Tibial nerve (tissue), 4 donors: ENCODE measurements at places on chromosomes 1 and 21. TPM values are rescaled to one million over a fixed set of nuclear protein-coding genes. Genes with fewer than 3 reads are reported as not detected.

GRCh38 chr1:86965012-86965826 is 50.8 kb downstream of the HS2ST1 start:
- no peaks in the 10 kb centered on the region for H3K27me3 ChIP-seq
- H3K4me3 ChIP-seq, result no peak overlapping the region
- no peaks in the 10 kb centered on the region for H3K36me3 ChIP-seq
- DNase-seq, result no peak
- peaks cover 6% of the 10 kb centered on the region for H3K4me1 ChIP-seq
- no peak overlapping the region for H3K27ac ChIP-seq

- H3K4me1 ChIP-seq, result peaks cover 79% of the 10 kb centered on the region
- DNase-seq, result no peak
- H3K27ac ChIP-seq, result no peak overlapping the region
Measured at GRCh38 chr1:94798462-94798861, 21.7 kb upstream of the SLC44A3 start.

GRCh38 chr1:76138217-76138616 is 63.7 kb downstream of the ST6GALNAC3 start:
- H3K4me3 ChIP-seq, result no peak overlapping the region
- peaks cover 5% of the 10 kb centered on the region for H3K4me1 ChIP-seq
- no peak overlapping the region for H3K27ac ChIP-seq
- H3K27me3 ChIP-seq, result no peaks in the 10 kb centered on the region
- no peak for DNase-seq

The RYR2 gene
- 0.60 TPM for total RNA-seq

GRCh38 chr1:53652441-53653199 is 86.3 kb downstream of the GLIS1 start:
- H3K36me3 ChIP-seq, result no peaks in the 10 kb centered on the region
- DNase-seq, result no peak
- H3K4me1 ChIP-seq, result no peaks in the 10 kb centered on the region
- no peaks in the 10 kb centered on the region for H3K27me3 ChIP-seq
- no peak overlapping the region for H3K27ac ChIP-seq

DNA sequence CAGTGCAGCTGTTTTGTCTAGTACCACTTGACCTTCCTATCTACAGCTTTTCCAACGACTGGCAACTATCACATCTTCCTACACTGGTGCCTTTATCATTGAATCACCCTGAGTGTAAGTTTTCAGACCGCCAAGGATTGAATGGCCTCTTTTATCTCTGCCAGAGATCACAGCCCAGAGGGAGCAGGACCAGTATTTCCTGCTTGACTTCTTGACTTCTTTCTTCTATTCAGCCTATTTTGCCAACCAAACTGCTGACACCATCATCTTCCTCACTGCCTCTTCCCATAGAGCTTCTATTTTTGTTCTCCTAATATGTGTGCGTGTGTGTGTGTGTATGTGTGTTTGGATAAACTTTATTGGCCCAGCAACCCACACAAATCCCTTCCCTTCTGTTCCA is 53.8 kb downstream of the SERBP1 start:
- no peaks in the 10 kb centered on the region for H3K27me3 ChIP-seq
- H3K27ac ChIP-seq, result no peak overlapping the region
- no peak for DNase-seq
- no peaks in the 10 kb centered on the region for H3K4me1 ChIP-seq

GRCh38 chr1:37915476-37916093 is 31.3 kb downstream of the INPP5B start:
- DNase-seq, result no peak
- H3K4me3 ChIP-seq, result no peak overlapping the region
- peaks cover 5% of the 10 kb centered on the region for H3K4me1 ChIP-seq
- no peaks in the 10 kb centered on the region for H3K27me3 ChIP-seq

The LAMB3 gene
- 22.8 TPM for total RNA-seq

GRCh38 chr1:215704089-215704860 is 137.2 kb downstream of the KCTD3 start:
- no peak overlapping the region for H3K27ac ChIP-seq
- no peaks in the 10 kb centered on the region for H3K27me3 ChIP-seq
- H3K36me3 ChIP-seq, result no peaks in the 10 kb centered on the region

GRCh38 chr1:44417351-44418021 is 12.4 kb downstream of the RNF220 start:
- H3K4me1 ChIP-seq, result no peaks in the 10 kb centered on the region
- H3K4me3 ChIP-seq, result peak overlapping the region; percentile 33
- no peak for DNase-seq
- peaks cover 95% of the 10 kb centered on the region for H3K27me3 ChIP-seq

GRCh38 chr1:30969903-30970302 is 61.3 kb upstream of the SDC3 start:
- no peak overlapping the region for H3K4me3 ChIP-seq
- no peak for DNase-seq
- H3K27me3 ChIP-seq, result no peaks in the 10 kb centered on the region
- peaks cover 14% of the 10 kb centered on the region for H3K36me3 ChIP-seq
- H3K4me1 ChIP-seq, result no peaks in the 10 kb centered on the region

GRCh38 chr1:172554915-172555314 is 22.0 kb downstream of the SUCO start:
- DNase-seq, result no peak
- no peak overlapping the region for H3K4me3 ChIP-seq
- no peaks in the 10 kb centered on the region for H3K4me1 ChIP-seq
- no peaks in the 10 kb centered on the region for H3K27me3 ChIP-seq
- H3K27ac ChIP-seq, result no peak overlapping the region

The TRIM33 gene
- total RNA-seq, result 50.8 TPM

DNA sequence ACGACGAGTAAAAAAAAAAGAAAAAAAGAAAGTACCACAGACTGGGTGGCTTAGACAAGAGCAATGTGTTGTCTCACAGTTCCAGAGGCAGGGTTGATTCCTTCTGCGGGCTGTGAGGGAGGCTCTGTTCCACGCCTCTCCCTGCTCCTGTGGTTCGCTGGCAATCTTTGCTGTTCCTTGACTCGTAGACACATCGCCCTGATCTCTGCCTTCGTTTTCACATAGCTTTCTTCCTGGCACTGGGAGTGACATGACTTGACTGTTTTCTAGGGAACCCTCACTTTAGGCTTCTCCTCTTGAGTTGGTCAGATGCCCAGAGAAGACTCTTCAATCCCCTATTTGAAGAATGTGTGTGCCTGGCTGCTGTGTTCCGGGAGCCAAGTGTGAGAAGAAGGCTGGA is 133.6 kb downstream of the TM2D1 start:
- no peak for DNase-seq
- H3K27me3 ChIP-seq, result no peaks in the 10 kb centered on the region
- no peaks in the 10 kb centered on the region for H3K4me1 ChIP-seq
- no peak overlapping the region for H3K27ac ChIP-seq
- no peaks in the 10 kb centered on the region for H3K36me3 ChIP-seq
- no peak overlapping the region for H3K4me3 ChIP-seq

DNA sequence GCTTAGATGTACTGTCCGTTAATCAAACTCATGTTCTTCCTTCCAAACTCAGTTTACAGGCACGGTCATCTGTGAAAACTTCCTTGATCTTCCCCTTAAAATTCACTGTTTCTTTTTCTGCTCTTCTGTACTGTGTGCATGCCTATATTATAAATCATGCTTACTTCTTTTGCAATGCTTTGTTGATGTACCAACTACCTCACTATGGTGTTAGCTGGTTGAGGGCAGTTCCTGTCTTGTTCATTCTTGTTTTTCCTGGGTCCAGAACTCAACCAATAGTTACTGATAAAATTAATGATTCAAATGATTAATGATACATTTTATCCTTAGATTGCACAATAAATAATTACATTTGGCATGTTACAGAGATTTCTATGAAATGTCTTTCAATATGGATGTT is 163.8 kb downstream of the CHRM3 start:
- no peaks in the 10 kb centered on the region for H3K27me3 ChIP-seq
- no peaks in the 10 kb centered on the region for H3K36me3 ChIP-seq
- no peak overlapping the region for H3K27ac ChIP-seq
- no peak for DNase-seq
- no peak overlapping the region for H3K4me3 ChIP-seq

DNA sequence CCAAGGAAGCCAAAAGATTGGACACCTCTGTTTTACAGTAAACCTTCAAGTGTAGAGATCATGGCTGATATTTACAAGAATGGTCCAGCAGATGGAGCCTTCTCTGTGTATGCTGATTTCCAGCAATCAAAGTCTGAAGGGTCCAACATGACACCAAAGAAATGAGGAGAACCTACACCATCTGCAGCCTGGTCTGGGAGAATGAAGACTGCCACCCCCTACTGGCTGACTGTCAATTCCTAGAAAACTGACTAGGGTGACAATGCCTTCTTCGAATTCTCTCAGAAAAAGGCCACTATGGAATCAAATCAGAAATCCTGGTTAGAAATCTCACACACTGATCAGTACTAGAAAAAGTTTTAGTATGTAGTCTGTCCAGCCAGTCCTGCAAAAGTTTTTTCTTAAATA is 83.3 kb downstream of the CDC42BPA start:
- H3K4me3 ChIP-seq, result no peak overlapping the region
- no peaks in the 10 kb centered on the region for H3K4me1 ChIP-seq
- H3K36me3 ChIP-seq, result no peaks in the 10 kb centered on the region
- H3K27me3 ChIP-seq, result no peaks in the 10 kb centered on the region
- DNase-seq, result peak; percentile 26
- H3K27ac ChIP-seq, result no peak overlapping the region

DNA sequence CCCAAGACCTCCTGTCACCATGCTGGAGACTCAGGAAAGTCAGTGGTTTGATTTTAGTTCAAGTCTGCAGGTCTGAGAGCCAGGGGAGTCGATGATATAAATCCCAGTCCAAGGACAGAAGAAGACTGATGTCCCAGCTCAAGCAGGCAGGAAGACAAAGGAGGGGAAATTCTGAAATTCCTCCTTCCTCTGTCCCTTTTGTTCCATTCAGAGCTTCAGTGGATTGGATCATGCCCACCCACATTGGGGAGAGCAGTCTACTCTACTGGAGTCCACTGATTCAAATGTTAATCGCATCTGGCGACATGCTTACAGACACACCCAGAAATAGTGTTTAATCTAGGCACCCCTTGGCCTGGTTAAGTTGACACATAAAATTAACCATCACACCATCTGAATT is 7.2 kb upstream of the ADAMTS1 start:
- no peaks in the 10 kb centered on the region for H3K36me3 ChIP-seq
- H3K4me1 ChIP-seq, result no peaks in the 10 kb centered on the region
- no peak overlapping the region for H3K27ac ChIP-seq

DNA sequence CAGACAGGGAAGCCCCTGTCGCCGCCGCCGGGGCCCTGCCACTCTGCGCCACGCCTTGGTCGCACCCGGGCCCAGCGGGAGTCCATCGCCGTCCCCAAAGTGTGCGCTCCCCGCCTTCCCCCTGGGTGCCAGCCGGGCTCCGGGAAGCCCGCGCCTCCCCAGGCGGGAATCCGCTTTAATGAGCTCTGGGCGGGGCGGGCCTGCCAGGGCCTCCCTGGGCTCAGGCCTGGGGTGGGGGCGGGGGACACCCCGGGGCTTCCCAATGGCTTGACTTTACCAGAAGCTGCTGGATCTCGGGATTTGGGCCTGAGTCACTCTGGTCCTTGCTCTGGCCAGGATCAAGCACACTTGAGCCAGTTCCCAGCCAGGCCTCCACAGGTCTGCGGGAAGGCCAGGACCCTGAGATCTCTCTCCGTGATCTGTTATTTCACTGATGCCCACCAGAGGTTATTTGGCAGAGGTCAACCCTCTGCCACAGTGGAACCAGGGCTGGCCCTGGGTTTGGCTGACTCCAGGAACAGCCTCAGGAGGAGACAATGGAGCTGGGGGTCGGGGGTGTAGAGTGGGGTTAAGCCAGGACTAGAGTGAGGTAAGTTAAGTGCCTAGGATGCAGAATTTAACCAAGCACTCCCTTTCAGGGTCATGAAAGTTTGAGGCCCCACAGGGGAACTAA is 178.4 kb upstream of the EDN2 start:
- H3K4me1 ChIP-seq, result peaks cover 16% of the 10 kb centered on the region
- peak overlapping the region; percentile 69 for H3K4me3 ChIP-seq
- DNase-seq, result no peak
- H3K27me3 ChIP-seq, result no peaks in the 10 kb centered on the region
- H3K27ac ChIP-seq, result peak overlapping the region; percentile 73

The MRPS21 gene
- total RNA-seq, result 31.4 TPM

DNA sequence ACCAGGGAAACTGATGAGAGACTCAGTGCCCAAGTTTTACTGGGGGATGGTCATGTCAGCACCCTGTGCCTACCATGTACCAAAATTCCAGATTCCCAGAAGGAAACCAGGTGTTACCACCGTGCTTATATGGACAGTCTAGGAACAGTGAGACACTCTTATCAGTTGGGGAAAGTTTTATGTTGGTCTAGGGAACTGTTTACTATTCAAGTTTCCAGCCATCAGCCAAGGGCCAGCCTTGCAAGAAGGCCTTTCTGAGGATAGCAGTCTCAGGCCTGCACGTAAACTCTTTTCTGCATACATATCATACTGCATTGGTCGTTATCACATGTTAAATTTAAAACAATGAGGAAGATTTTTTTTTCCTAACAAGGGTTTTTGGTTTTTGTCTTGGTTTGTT is 12.6 kb downstream of the TMEM269 start:
- H3K36me3 ChIP-seq, result no peaks in the 10 kb centered on the region
- no peaks in the 10 kb centered on the region for H3K4me1 ChIP-seq
- no peak overlapping the region for H3K27ac ChIP-seq
- no peaks in the 10 kb centered on the region for H3K27me3 ChIP-seq
- no peak for DNase-seq
- H3K4me3 ChIP-seq, result no peak overlapping the region

The SERTAD4 gene
- total RNA-seq, result 1.0 TPM

DNA sequence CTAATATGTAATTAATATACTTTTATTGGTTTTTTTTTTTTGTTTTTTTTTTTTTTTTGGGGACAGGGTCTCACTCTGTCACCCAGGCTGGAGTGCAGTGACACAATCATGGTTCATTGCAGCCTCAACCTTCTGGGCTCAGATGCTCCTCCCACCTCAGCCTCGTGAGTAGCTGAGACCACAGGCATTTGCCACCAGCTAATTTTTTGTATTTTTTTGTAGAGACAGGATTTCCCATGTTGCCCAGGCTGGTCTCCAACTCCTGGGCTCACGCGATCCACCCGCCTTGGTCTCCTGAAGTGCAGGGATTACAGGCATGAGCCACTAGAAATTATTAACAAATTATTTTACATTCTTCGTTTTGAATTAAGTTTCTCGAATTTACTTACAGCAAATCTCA is 16.8 kb upstream of the POGZ start:
- no peak overlapping the region for H3K27ac ChIP-seq
- no peak for DNase-seq
- H3K36me3 ChIP-seq, result no peaks in the 10 kb centered on the region
- H3K4me1 ChIP-seq, result peaks cover 4% of the 10 kb centered on the region

The OR2AK2 gene
- total RNA-seq, result not detected

- no peak overlapping the region for H3K4me3 ChIP-seq
- no peak overlapping the region for H3K27ac ChIP-seq
- H3K4me1 ChIP-seq, result peaks cover 2% of the 10 kb centered on the region
- no peak for DNase-seq
- no peaks in the 10 kb centered on the region for H3K36me3 ChIP-seq
Measured at GRCh38 chr21:42016364-42016985, 6.3 kb upstream of the ZBTB21 start.

- no peak for DNase-seq
- no peak overlapping the region for H3K27ac ChIP-seq
- H3K36me3 ChIP-seq, result no peaks in the 10 kb centered on the region
- no peaks in the 10 kb centered on the region for H3K4me1 ChIP-seq
- no peaks in the 10 kb centered on the region for H3K27me3 ChIP-seq
Measured at GRCh38 chr1:12748778-12749355, 2.9 kb downstream of the CFAP107 start.

GRCh38 chr1:58979086-58979485 is 195.2 kb upstream of the JUN start:
- H3K27ac ChIP-seq, result no peak overlapping the region
- H3K27me3 ChIP-seq, result no peaks in the 10 kb centered on the region
- peaks cover 17% of the 10 kb centered on the region for H3K4me1 ChIP-seq
